ENCODE measurements at places on chromosomes 2 and 18. TPM values are rescaled to one million over a fixed set of nuclear protein-coding genes. Genes with fewer than 3 reads are reported as not detected.

Gene BCL2
- total RNA-seq = 39.3 TPM

Gene MARCHF4
- total RNA-seq = 0.06 TPM

Gene IDH1
- total RNA-seq = 53.2 TPM

Gene CIDEA
- 0.64 TPM for total RNA-seq

Gene ZNF532
- 97.4 TPM for total RNA-seq

Gene SCN3A
- total RNA-seq = 0.76 TPM

Gene LONRF2
- total RNA-seq = 4.3 TPM

Gene HOXD13
- total RNA-seq = 0.06 TPM

Gene MOGAT1
- not detected for total RNA-seq
